ENCODE measurements at places on chromosomes 7 and 10.

- DNase-seq = no peak
Measured at GRCh38 chr10:74189999-74190421, 39.0 kb downstream of the ADK start.

DNA sequence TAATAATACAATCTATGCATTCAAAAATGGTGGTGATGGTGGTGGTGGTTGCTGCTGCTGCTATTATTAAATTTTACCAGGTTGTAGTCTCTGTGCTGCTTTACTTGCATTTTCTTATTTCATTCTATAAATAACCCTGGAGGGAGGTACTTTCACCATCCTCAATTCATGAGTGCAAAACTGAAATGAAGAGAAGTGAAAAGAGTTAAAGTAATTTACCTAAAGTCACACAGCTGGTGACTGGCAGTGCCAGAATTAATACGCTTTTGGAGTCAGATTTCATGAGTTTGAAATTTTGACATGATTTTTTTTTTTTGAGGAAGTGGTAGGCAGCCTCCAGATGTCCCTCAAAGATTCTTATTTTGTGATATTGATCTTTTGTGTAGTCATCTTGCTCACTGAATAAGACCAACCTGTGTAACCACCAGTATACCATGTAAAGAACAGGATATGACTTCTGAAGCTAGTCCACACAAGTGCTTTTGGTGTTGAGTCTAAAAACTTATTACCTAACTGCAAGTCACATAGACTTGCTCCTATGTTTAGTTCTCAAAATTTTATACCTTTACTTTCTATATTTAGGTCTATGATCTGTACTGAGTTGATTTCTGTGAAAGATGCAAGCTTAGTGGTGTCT lies 218.8 kb downstream of the ZWINT start:
- DNase-seq = no peak

DNA sequence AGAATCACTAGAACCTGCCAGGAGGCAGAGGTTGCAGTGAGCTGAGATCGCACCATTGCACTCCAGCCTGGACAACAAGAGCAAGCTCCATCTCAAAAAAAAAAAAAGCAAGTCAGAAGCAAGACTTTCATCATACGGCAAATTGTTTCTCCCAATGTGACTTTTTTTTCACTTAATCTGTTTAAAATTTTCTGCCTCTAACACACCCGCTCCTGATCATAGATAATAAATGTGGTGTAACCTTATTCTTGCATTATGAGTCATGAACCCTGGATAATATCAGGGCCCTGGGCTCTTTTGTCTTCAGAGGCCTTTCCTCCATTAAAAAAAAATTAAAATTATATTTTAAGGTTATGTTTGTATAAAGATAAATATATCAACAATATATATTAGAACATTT lies 111.4 kb upstream of the JCAD start:
- DNase-seq = no peak

DNA sequence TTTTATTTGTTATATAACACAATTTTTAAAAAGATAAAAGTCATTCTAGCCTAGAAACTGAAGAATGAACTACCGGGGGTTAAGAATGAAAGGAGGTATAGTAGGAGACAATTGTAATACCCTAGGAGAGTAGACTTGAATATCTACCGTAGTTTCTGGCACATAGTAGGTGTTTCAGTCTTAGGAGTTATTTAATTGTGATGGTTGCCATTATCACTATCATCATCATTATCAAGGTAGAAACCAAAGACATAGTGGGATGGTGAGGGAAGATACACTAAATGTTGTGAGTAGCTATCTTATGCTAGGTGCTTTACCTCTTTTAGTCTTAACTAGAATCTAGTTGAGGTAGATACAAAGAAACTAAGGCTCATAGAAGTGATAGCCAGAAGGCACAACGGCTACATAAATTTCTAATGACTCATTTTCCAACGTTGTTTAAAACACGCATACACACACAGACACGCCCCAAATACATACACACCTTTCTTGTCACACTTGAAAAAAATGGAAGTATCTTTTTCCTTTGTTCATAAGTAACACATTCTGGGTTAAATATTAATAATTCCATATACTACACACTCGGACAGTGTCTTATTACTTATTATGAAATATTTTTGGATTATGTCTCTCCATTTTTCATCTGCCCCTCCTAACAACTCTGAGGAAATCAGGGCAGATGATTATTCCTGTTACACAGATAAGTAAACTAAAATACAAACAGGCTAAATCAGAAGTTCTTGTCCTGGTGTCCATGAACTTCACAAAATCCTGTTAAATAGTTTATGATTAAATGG lies 2.0 kb upstream of the ANLN start:
- no peak for DNase-seq

DNA sequence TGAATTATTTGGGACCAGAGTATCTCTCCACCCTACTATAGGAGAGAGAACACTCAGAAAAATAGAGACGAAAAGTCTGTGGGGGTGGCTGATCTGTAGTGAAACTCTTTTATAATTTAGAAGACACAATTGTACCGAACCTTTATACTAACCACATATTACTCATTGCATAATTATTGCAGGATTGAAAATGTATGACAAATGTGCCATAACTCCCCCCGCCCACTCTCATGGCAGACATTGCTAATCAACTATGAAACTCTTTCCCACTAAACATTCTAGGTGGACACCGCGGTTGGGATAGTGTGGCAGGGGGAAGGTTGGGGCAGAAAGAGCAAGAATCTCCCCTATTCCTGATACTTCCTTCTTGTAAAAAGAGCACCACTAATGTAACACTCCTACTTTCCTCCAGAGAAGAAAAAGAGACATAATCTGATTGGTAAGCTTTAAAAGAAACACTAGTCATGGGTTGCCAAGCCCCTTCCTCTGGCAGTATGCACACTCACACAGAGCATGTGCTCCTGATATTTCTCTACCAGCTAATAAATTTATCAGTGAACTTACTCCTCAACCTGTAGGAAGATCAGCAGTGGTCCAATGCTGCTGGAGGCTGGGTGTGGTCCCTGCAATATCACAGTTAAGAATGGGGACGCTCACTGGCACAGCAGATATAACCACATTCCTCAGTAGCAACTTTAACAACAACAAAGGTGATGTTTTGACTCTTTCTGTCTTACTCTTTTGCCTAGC lies 18.7 kb upstream of the ARID5B start:
- DNase-seq = peak; percentile 49

DNA sequence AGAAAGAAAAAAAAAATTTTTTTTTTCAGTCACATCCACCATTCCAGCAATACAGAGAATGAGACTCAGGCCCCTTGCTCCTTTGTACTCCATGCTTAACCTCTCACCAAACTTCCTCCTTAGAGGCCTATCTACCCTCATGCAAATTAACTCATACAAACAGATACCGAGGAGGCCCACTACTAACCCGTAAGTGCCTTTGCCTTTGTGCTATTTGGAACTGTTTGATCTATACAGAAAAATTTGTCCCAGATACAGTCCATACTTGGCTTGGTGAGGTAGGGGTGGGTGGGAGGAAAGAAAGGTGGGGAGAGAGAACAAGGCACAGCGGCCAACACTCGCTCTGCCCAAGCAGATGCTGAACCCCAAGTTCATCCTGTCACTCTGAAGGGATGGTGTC lies 87.8 kb upstream of the DUSP5 start:
- DNase-seq = no peak

- no peak for DNase-seq
Measured at GRCh38 chr10:99525897-99526296, 6.8 kb upstream of the NKX2-3 start.

GRCh38 chr10:124061030-124061429 lies 32.4 kb downstream of the CHST15 start:
- no peak for DNase-seq

- DNase-seq = no peak
Measured at GRCh38 chr10:381805-382204, 246.6 kb downstream of the ZMYND11 start.

- DNase-seq = peak; percentile 15
Measured at GRCh38 chr10:63265222-63265617, 132.1 kb downstream of the NRBF2 start.

GRCh38 chr7:82672078-82672477 lies 228.5 kb upstream of the CACNA2D1 start:
- no peak for DNase-seq

DNA sequence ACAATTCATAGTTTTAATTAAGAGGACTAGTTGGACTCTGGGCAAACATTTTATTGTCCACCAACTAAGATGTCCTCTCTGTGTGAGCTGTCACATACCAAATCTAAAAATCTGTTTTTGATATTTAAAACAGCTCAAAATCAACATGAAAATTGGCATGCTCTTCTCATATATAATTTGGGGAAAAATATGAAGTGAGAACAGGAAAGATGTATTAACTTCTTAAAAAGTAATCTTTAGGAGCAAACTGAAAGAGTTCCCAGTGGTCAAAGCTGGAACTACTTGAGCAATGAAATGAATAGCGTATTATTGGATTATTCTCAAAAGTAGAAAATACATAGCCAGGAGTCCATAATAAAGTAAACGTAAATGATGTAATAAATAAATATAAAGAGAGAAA lies 147.2 kb downstream of the DYNC1I1 start:
- no peak for DNase-seq

GRCh38 chr10:123570051-123570897 lies 95.9 kb upstream of the GPR26 start:
- DNase-seq = no peak

DNA sequence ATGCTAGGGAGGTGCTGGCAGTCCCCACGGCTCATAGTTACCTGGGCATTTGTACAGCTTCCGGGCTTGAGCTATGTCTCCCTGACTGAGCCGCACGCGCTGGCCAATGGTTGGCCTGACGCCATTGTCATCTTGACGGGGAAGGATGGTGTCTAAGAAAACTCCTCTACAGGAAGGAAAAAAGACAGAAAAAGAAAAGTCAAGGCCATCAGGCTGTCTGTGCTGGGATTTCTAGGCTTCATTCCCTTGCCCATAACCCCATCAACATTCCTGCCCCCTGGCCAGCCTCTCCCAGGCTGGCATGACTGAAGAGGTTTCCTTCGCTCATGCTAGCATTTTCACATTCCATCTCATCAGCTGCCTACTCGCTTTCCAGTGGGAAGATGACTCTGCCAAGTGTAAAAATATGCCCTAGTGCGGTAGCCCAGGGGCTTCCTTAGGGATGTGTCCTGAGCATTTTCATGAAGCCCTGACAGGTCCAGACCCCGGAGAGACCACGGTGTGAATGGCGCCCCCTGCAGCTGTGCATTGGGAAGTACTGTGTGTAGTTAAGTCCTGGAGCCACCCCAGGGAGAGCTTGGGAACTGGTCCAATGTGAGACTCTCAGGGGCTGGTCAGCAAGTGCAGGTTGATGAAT lies 54.5 kb upstream of the OPALIN start:
- no peak for DNase-seq

- no peak for DNase-seq
Measured at GRCh38 chr7:70051726-70052125, 453.5 kb downstream of the AUTS2 start.

DNA sequence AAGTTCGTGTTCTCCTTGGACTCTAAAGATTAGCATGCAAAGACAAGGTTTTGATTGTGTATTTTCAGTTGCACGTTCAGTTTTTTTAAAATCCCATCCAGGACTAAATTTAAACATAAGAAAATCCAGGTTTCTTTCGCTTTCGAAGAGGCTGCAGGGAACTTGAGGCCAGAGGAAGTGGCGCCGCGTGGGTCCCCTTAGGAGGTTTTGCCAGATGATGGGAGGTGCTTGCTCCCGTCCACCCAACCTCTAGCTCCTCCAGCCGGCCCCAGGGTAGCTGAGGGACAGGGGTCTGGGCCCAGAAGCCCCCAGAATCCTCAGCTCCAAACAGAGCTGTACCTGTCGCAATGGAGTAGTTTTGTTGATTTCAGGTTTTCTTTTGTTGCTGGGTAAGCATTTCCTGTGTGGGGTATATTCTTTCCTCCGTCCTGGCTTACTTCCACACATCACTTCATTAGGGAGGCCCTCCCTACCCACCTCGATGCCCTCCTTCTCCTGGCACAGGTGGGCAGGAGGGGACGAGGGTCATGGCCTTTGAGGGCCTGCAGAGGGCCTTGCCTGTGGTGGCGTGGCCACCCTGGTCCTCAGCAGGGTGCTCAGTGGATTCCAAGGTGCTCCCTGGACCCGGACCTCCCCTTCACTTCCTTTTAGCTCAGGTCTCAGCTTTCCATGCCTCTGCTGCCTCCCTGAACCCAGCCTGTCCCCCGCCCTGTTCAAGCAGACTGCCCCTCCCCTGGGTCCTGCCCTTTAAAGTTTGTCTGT lies 32.6 kb downstream of the LHPP start:
- peak; percentile 2 for DNase-seq

DNA sequence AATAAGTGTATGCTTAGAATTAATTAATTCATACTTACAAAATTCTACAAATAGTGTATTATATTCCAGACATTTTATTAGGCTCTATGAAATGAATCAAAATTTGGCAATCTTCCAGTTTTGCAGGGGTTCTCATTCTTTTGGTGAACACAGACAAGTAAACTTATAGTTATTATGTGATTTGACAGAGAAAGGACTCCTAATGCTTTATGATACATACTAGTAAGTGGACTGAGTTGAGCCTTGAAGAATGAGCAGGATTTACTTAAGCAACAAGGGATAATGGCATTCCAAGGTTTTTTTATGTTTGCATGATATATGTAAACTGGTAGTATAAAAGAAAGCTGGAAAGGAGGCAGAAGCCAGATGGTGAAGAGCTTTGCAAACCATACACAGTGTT lies 145.7 kb upstream of the FERD3L start:
- DNase-seq = no peak
